ENCODE measurements at places on chromosomes 11 and 22. TPM values are rescaled to one million over a fixed set of nuclear protein-coding genes. Genes with fewer than 3 reads are reported as not detected.

Gene EHF
- total RNA-seq: 0.24 TPM

Gene CCDC116
- 0.33 TPM for total RNA-seq

Gene GLYAT
- not detected for total RNA-seq

Gene MFNG
- 1.0 TPM for total RNA-seq

DNA sequence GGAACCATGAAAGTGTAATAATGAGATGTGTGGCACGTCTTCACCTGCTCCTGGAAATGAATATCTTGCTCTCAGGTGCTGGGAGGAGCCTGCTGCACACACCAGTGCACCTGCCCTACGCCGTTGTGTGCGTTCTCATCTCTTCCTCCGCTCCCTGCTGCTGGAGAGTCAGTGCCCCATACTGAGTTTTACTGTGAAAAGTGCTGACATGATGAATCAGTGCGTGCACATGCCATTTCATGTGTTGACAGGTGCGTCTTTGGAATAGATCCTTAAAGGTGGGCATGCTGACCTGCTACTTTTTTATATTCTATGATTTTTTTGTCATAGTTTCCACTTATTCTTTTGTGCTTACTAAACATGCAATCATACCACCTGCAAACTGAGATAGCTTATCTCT is 1015.8 kb downstream of the BRD1 start:
- no peaks in the 10 kb centered on the region for H3K4me1 ChIP-seq
- H3K36me3 ChIP-seq: no peaks in the 10 kb centered on the region
- peaks cover 19% of the 10 kb centered on the region for H3K27me3 ChIP-seq
- H3K4me3 ChIP-seq: no peak overlapping the region
- H3K27ac ChIP-seq: no peak overlapping the region

- H3K36me3 ChIP-seq: no peaks in the 10 kb centered on the region
- H3K4me1 ChIP-seq: no peaks in the 10 kb centered on the region
- H3K4me3 ChIP-seq: no peak overlapping the region
- H3K27me3 ChIP-seq: no peaks in the 10 kb centered on the region
- DNase-seq: no peak
Observed at GRCh38 chr11:100753571-100753970, 66.5 kb downstream of the ARHGAP42 start.

DNA sequence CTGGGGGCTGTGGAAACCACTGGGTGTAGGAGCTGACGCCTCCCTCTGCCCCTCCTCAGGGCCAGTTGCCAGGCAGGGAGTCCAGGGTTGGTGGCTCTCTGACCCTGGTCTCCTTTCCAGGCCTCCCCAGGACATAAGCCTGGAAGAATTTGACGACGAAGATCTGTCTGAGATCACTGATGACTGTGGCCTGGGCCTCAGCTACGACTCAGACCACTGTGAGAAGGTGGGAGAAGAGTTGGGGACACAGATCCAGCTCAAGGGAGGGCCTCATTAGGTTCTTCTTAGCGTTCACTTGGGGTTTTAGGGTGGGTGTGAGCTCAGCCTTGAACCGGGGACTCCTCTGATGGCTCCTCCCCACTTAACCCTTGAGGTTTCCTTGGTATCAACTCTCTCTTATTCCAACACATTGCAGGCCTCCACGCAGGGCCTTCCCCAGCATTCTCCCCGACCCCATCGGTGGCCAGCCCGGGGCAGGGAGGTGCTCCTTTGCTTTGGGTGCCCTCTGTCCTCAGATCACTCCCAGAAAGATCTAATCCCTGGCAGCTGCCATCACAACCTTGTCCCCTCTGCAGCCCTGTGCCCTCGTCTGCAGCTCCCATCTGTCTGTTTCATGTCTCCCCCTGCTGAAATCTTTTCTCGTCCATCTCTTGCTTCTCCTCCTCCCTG is 1.2 kb downstream of the MAPK8IP2 start:
- peaks cover 15% of the 10 kb centered on the region for H3K4me1 ChIP-seq
- DNase-seq: no peak
- H3K27me3 ChIP-seq: no peaks in the 10 kb centered on the region
- no peaks in the 10 kb centered on the region for H3K36me3 ChIP-seq
- H3K4me3 ChIP-seq: no peak overlapping the region

GRCh38 chr22:32518848-32519247 is 44.2 kb downstream of the FBXO7 start:
- no peak for DNase-seq
- no peak overlapping the region for H3K4me3 ChIP-seq
- no peak overlapping the region for H3K27ac ChIP-seq
- no peaks in the 10 kb centered on the region for H3K27me3 ChIP-seq
- no peaks in the 10 kb centered on the region for H3K36me3 ChIP-seq

GRCh38 chr11:114297806-114298709 is 1.9 kb downstream of the NNMT start:
- no peak overlapping the region for H3K27ac ChIP-seq
- no peaks in the 10 kb centered on the region for H3K36me3 ChIP-seq
- H3K27me3 ChIP-seq: peaks cover 6% of the 10 kb centered on the region

DNA sequence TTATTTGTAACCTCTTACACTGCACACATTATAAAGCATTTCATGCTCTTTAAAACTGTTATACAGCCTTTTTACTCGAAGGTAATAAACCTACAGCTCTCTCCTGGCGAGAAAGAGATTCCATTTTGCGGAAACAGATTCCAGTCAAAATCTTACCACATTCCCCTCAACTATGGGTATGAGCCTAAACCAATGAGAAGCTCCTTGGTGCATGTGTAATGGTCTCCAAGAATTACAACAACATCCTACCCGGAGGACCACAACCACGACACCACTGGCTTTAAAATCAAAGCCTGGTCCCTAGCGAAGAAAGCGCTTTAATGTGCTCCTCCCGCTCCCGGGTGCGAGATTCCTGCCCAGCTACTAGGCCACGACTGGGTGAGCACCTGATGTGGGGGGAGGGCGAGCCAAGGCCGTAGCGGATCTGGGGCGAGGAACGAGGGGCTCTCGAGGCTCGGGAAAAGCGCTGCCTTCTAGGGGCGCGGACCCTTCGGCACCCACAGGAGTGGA is 821 bp downstream of the CELF1 start:
- peak overlapping the region; percentile 69 for H3K4me3 ChIP-seq
- peaks cover 47% of the 10 kb centered on the region for H3K4me1 ChIP-seq
- H3K27me3 ChIP-seq: no peaks in the 10 kb centered on the region
- H3K36me3 ChIP-seq: peaks cover 3% of the 10 kb centered on the region
- peak; percentile 12 for DNase-seq

GRCh38 chr11:64760759-64761420 is 1.1 kb upstream of the PYGM start:
- peaks cover 29% of the 10 kb centered on the region for H3K36me3 ChIP-seq
- H3K27ac ChIP-seq: no peak overlapping the region
- DNase-seq: no peak
- H3K27me3 ChIP-seq: no peaks in the 10 kb centered on the region
- H3K4me1 ChIP-seq: peaks cover 31% of the 10 kb centered on the region
- H3K4me3 ChIP-seq: no peak overlapping the region

GRCh38 chr11:113531083-113531482 is 55.9 kb upstream of the DRD2 start:
- no peak overlapping the region for H3K27ac ChIP-seq
- no peak for DNase-seq
- H3K4me3 ChIP-seq: no peak overlapping the region
- no peaks in the 10 kb centered on the region for H3K36me3 ChIP-seq
- peaks cover 14% of the 10 kb centered on the region for H3K27me3 ChIP-seq

GRCh38 chr11:115498354-115498753 is 5.9 kb downstream of the CADM1 start:
- no peak overlapping the region for H3K4me3 ChIP-seq
- no peaks in the 10 kb centered on the region for H3K27me3 ChIP-seq
- H3K36me3 ChIP-seq: 0 out of 2 replicates have a peak, but pooled peaks cover 1% of the 10 kb centered on the region
- no peak overlapping the region for H3K27ac ChIP-seq

DNA sequence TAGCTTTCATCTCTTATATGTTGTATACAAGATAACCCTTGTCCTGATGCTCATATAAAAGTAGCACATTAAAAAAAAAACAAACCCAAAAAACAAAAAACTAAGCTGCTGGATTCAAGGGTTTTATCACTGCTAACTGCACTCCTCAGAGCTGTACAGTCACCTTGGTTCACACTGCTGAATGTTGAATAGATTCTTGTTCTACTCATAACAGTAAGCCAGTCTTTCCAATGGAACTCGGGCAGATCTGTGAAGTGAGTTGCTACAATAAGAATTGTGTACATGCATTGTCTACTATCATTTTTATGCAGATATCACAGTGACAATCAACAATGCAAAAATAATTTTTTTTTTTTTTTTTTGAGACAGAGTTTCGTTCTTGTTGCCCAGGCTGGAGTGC is 4.7 kb downstream of the HARBI1 start:
- no peak for DNase-seq
- H3K4me3 ChIP-seq: no peak overlapping the region
- H3K36me3 ChIP-seq: no peaks in the 10 kb centered on the region

DNA sequence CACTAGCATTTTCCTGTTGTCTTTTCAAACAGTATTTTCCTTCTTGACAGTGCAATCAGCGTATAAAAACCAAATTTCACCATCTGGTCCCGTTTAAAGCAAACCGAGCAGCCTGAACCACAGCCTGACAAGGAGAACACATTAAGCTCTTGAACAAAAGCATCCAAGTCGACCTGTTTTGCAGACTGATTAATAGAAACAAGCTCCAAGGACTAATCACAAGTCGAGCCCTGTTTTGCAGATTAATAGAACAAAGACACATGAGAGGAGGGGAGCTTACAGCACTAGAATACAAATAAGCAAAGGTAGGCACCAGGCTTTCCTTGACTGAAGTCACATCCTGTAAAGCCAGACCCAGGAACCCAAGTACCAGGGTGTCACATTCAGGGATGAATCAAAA is 104.8 kb downstream of the MPPED2 start:
- no peak for DNase-seq
- no peak overlapping the region for H3K27ac ChIP-seq
- no peaks in the 10 kb centered on the region for H3K36me3 ChIP-seq

GRCh38 chr11:69148377-69148762 is 7.4 kb upstream of the SMIM38 start:
- H3K27ac ChIP-seq: no peak overlapping the region
- DNase-seq: no peak
- peaks cover 13% of the 10 kb centered on the region for H3K4me1 ChIP-seq

DNA sequence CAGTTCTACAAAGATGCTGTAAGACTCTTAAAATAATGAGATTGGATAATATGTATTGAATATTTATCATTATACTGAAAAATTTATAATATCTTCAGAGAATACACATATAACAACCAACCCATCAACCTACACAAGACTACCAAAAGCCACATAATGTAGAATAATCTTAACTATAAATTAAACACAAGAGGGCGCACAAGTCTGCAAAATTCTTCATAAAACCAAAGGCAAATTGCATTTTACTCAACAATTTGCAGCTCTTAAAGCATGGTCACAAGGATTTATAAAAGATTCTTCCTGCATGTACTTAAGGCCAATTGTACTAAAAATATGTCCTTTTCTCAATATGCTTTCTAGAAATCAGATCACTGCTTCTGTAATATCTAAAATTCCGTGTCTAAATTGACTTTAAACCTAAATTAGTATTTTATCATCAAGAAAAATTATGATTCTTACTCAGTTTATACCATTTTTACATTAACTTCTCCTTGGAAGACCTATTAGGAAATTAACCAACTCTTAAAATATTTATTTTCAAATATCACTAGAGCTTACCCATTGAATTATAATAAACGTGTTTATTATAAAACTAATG is 79.0 kb downstream of the TTC28 start:
- H3K27ac ChIP-seq: no peak overlapping the region
- no peaks in the 10 kb centered on the region for H3K36me3 ChIP-seq
- no peak overlapping the region for H3K4me3 ChIP-seq
- DNase-seq: peak; percentile 53
- H3K4me1 ChIP-seq: peaks cover 13% of the 10 kb centered on the region
- H3K27me3 ChIP-seq: no peaks in the 10 kb centered on the region

- no peak for DNase-seq
- H3K4me3 ChIP-seq: no peak overlapping the region
- no peaks in the 10 kb centered on the region for H3K27me3 ChIP-seq
- H3K4me1 ChIP-seq: peaks cover 22% of the 10 kb centered on the region
Observed at GRCh38 chr22:31637891-31638618, 24.0 kb downstream of the PISD start.

DNA sequence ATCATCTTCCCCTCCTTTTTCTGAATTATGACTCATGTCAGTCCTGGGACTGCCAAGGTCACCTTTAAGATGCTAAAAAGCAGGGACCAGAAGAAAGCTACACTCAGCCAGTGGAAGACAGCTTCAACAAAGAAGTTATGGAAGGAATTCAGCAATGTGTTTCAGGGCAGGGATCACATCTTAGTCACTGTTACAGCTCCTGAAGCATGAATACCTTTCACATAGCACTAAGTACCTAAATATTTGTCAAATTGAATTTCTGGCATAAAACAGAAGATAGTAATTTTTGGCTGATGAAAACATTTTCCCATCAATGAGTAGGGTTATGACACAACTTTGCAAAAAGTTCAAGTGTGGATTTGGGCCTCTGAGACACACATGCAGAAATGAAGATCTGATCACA is 5.2 kb downstream of the DDB1 start:
- H3K27me3 ChIP-seq: no peaks in the 10 kb centered on the region
- DNase-seq: no peak
- no peak overlapping the region for H3K27ac ChIP-seq
- H3K36me3 ChIP-seq: peaks cover 30% of the 10 kb centered on the region
- no peak overlapping the region for H3K4me3 ChIP-seq

DNA sequence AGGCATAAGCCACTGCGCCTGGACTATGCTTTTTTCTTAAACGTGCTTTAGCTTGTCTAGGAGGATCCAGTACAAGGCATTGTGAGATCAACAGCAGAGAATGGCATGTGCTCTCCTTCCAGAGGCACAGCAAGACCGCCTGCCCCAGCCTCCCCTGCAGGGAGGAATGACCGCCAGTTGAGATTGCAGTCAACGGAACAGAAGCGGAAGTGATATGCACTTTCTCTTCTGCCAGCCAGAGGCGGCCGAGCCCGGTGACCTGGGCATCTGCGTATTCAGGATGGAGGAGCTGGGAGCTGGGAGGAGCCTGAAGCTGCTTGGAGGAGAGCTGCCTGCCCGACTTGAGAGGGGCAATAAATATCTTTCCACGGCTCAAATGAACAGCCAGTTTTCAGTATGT is 243.0 kb downstream of the CTTN start:
- peaks cover 60% of the 10 kb centered on the region for H3K4me1 ChIP-seq
- no peak overlapping the region for H3K27ac ChIP-seq
- H3K27me3 ChIP-seq: no peaks in the 10 kb centered on the region
- H3K36me3 ChIP-seq: no peaks in the 10 kb centered on the region
- no peak overlapping the region for H3K4me3 ChIP-seq

DNA sequence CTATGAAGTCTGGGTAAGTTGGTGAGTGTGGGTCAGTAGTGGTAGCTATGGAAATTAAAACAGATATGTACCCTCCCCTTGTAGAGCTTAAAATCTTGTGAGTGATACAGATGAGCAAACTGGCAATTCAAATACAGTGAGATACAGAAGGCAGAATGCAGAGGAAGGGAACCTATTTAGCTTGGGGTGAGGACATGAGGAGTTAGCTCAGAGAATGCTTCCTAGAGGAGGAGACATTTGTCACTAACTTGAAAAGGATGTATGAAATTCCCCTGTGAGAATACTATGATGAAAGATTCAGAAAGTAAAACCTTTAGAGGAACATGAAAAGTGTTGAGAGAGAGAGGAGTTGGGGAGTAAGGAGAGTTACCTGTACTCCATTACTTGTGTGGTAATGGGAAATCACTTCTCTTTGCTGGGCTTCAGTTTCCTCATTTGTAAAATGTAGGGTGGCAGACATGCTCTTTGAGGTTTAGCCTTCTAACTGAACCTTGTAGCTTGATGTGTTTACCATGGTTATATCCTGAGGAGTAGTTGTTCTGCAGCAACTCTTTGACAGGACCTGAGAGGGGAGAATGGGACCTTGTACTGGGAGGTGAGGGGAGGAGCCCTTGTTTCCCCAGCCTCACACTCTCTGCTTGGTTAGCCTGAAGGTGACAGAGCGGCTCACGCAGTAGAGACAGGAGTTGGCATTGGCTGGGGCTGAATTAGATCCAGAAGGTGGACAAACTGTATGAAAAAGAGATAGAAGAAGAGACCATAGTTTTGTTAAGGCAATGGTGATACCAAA is 17.9 kb downstream of the SWAP70 start:
- H3K4me3 ChIP-seq: no peak overlapping the region
- H3K4me1 ChIP-seq: peaks cover 17% of the 10 kb centered on the region
- peak overlapping the region; percentile 55 for H3K27ac ChIP-seq
- peak; percentile 63 for DNase-seq
- H3K36me3 ChIP-seq: no peaks in the 10 kb centered on the region

Data from HepG2 (cell line).